ACHN (cell line): ENCODE measurements at places on chromosomes 7 and 10.

DNA sequence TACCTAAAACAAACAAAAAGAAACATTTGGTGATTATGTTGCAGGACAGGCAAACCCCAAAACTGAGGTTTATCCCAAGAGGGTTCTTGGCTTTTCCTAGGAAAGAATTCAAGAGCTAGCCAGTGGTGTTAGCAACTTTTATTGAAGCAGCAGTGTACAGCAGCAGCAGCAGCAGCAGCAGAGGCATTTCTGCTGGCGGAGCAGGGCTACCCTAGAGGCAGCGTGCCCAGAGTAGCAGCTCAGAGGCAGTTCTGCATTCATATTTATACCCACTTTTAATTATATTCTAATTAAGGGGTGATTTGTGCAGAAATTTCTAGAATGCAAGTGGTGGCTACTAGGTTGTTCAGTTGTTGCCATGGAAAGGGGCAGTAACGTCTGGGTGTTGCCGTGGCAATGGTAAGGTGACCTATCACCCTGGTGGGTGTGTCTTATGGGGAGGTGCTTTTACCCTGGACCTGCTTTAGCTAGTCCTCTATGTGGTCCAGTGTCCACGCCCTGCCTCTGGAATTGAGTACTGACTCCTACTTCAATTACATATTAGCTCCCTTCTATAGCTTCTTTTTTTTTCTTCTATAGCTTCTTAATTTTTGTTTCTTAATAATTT lies 53.9 kb downstream of the VCL start:
- DNase-seq, result no peak

DNA sequence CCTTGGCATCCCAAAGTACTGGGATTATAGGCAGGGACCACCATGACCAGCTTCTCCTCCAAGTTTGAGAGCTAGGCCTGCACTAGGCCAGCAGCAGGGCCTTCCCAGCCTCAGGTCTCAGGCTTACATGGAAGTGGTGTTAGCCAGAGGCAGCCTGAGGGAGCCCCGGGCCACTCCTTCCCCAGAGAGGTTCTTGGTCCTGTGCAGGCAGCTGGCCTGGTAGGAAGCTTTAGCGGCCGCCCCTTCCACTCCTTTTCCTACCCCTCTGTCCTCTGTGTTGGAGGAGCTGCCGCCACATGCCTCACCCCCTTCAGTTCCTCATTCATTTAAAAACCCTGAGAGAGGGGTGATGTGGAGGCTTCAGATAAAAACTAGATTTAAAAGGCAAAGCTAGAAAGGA lies 40.3 kb downstream of the TSPAN15 start:
- DNase-seq, result no peak

DNA sequence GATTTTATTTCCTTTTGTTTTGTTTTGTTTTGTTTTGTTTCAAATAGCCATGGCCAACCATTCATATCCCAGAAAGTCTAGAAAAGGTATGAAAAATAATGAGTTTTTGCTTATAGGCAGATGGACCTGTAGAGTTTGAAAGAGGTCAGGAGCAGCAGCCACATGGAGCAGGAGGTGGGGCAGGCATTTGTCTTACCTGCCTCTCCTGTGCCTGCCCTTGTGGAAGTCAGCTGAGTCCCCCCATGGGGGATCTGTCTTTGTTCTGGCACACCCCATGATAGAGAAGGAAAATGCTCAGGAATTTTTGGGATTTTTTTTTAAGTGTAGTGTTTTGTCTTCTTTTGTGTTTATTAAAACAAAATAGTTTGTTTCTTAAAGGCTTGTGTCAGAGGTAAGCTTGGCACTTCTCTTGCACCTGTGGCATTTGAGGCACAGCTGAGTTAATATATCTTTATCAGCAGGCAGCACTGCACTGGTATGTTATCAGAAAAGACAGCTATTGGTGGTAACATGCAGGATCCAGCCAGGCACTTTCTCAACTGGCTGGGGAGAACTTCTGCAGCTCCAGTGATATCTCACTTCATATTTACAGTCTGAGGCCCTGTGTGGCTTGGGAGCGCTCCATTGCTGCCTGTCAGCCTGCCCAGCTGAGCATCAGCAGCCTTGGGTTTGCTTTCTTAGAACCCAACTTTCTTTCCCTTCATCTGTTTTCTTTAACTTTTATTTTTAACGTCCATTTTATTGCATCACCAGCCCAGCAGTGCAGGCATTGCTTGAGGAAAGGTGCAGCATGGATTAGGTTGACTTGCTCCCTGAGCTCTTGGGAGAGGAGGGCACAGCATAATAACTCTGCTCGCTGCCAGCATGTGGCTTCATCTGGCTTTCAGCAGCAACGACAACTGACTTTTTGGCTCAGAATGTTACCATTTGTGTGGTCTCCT lies 44.4 kb downstream of the LRRC4 start:
- DNase-seq, result no peak

DNA sequence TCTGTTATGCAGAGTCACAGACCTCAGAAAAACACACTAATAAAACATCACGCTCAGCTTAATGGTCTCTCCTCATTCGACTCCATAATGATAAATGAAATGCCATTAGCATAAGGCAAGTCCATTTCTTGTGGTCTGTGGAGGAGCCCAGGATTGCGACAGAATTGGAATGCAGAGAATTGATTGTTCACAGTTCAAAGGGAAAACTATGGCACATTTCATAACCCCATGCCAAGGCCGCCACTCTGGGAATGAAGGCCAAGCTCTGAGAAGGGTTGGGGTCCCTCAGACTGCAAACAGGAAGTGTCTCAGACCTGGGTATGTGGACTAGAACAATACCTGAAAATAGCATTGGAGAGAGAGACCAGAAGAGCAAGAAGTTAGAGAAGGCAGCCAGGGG lies 398.9 kb downstream of the ADRA2A start:
- DNase-seq, result no peak

- DNase-seq, result no peak
Measured at GRCh38 chr10:49396666-49396999, 744 bp upstream of the DRGX start.

DNA sequence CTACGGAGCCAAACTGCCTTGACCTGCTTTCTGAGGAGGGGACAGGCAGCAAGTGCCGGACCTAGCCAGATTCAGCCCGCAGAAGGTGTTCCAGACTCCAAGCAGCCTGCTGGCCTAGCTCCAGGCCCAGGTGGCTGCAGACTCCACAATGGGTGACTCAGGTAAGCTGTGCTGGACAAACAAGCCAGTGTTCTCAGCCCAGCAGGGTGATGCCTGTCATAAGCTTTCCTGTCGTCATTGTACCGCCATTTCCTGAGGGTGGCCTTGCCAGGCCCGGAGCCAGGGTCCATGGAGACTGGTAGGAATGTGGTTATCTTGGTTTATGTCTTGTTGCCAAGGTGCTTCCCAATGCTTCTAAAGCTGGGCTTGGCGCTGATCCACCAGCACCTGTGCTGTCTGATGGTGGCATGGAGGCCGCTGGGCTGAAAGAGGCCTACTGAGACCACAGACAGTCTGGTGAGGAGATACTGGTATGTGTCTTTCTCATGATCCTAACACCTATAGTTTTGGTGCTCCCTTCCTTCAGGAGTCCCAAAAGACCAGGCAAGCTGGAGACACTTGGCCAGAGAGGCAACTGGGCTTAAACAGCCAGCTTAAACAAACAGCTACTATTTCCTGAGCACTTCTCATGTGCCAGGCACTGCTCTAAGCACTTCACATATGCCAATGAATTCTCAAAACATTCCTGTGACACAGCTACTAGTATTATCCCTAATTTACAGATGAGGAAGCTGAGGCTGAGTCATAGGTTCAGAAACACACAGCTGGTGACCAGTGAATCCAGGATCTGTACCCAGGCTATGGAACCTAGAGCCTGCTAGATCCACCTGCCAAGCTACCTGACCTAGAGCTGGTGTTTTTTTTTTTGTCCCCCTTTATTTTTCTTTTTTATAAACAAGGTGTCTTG lies 42.0 kb downstream of the ZC3HC1 start:
- DNase-seq, result peak; percentile 28

DNA sequence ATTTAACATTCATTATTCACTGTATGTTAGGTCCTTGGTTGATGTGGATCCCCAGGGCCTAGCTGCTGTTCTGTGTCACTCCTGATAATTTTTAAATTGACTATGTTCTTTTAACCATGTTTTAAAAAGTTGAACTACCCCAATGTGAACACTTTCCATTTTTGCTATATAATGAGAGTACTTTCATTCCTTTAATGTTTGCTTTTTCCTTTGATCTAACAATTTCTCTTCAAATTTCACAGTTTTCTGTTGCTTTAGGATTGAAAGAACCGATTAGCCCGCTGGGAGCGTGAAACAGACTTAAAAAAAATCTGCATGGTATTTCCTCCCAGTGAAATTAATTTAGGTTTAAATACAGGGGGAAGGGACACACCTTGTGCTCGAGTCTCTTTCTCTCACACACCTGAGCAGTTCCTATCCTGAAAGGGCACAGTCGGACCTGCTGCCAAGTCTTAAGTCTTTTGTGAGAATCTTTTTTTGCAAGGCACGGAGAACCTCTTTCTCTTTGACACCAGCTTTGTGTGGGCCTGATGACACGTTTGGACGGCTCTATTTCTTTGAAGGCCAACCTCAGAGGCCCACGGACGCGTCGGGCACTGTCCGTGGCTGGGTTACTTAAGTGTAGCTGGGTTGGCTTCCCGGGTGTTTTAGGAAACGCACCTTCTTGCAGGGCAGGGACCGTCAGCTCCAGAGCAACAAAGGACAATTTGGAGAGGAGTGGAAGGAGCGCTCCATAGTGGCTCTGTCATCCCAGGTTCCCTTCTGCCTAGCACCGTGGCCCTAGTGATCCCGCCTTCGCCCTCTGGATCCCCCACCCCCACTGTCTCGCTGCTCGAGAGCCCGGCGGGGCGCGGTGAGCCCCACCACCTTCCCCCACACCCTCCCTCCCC lies 1.0 kb upstream of the CHN2 start:
- no peak for DNase-seq

DNA sequence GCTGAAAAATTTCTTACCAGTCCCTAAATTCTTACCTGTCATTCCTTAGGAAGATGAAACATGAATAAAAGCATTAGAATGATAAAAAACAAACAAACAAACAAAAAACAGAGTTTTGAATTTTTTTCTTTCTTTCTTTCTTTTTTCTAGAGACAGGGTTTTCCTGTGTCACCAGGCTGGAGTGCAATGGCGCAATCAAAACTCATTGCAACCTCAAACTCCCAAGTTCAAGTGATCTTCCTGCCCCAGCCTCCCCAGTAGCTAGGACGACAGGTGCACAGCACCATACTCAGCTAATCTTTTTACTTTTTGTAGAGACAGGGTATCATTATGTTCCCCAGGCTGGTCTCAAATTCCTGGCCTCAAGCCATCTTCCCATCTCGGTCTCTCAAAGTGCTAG lies 26.5 kb downstream of the NT5C2 start:
- DNase-seq, result no peak

GRCh38 chr10:93245779-93246178 lies 172.1 kb downstream of the CYP26A1 start:
- no peak for DNase-seq

DNA sequence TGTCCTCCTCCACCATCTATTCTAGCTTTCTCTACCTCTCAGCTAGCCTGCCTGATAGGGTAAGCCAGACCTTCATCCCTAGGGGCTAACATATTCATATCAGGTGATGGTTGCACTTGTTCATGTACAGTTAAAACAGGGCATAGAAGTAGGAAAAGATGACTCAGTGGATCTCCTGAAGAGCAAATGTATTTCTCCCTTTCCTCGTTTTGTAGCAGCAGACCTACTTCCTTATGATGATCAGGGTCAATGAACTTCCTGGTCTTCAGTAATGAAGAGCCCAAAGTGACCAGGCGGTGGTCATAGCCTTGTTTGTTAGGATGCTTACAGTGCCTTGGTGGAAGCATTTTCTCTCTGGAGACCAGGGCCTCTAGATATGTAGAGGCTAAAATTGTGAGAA lies 6.3 kb downstream of the LIPJ start:
- no peak for DNase-seq

- DNase-seq, result no peak
Measured at GRCh38 chr10:17003151-17003550, 126.5 kb downstream of the CUBN start.

DNA sequence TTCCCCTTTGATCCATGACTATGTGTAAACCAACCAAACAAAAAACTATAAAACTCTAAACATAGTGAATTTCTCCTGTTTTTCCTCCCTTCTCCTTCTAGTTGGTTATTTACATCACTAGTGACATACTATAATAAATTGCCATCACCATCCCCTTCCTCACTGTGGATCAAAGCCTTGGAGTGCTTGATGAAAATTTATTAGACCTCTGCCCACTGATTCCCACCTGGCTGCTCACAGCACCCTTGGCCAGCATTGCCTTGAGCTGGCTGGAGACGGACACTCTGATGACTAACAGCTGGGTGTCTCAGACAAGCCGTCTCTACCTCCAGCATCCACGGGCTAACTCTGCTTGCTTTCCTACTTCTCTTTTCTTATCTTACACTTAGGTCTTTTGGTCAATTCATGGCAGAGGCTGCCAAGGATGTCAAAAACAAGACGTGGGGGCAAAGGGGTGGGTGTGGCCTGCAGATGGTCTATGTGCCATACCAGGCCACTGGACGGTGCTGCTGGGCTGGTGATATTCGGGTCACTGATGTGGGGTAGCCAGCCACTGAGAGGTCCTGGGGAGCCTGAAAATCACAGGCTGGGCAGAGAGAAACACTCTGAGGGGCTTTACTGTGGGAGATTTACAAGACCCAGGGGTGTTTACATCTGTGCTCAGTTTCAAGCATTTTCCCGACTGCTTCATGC lies 207.8 kb downstream of the TAX1BP1 start:
- no peak for DNase-seq

- no peak for DNase-seq
Measured at GRCh38 chr7:125491137-125491536, 561.5 kb upstream of the POT1 start.

GRCh38 chr7:24381894-24382505 lies 98.0 kb downstream of the NPY start:
- DNase-seq, result peak; percentile 62

GRCh38 chr10:102460836-102461186 lies 9.5 kb upstream of the C10orf95 start:
- no peak for DNase-seq

GRCh38 chr7:75953431-75953830 lies 38.5 kb downstream of the POR start:
- DNase-seq, result no peak

DNA sequence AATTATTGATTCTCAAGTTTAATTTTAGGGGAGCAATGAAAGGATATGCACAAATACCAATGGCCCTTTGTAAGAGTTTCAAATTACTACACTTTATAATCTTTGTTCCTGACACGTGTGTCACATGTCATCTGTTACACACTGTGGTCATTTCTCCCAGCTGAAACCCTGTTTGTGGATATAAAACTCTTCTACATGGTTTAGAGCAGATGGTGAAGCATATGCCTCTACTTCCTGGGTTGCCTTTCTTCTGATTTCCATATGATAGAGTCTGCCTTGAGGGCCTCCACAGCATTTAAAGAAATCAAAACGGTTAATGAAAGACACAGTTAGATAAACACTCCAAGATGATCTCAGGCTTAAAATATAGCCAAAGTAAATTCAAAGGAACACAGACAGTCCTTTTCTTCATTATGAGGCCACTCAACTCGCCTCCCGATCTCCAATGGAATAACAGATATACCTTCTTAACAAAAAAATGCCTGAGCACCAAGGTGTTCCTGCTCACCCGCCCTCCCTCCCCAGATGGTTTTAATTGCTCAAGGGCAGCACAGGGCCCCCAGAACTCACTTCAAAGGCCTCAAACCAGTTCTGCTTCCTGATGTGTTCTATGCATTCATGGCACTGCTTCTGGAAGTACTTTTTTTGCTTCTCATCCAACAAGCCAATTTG lies 75.0 kb downstream of the CPVL start:
- no peak for DNase-seq
